Heart right ventricle (tissue), 16 donors: ENCODE measurements at places on chromosomes 2 and 18.

DNA sequence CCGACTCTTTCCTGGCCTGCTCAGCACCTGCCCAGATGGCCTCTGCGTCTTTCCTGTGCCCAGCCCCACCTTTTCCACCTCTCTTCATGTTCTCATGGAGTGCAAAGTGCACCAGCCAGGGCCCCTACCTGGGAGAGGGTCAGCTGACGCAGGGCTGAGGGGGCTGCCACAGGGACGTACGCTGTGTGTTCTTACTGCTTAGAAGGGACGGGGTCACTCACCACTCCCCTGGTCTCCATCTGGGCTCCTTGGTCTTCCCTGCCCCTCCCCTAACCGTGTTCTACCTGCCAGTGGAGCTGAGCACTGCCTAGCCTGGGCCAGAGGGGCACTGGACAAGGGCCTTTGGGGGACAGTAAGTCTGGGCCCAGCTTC is 8.6 kb downstream of the ERFE start:
- DNase-seq: no peak

DNA sequence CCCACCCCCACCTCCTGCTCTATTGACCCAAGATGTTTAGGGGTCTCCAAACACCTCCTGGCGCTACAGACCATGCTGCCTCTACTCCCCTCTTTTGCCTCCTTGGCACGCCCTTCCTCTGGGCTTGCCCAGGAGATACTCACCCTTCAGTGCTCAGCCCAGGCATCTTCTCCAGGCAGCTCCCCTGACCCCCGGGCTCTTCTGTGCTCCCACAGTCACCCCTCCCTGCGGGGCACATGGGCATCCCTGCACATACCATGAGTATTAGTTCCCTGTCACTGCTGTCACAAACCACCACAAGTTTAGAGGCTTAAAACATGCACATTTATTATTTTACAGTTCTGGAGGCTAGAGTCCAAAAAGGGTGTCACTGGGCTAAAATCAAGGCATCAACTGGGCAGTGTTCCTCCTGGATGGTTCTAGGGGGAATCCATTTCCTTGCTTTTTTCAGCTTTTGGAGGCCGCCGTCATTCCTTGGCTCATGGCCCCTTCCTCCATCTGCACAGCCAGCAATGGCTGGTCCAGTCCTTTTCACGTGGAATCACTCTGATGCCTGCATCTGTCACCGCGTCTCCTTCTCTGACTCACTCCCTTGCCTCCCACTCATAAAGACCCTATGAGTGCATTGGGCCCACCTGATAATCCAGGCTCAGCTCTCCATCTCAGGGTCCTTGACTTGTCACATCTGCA is 230.4 kb upstream of the COPS8 start:
- DNase-seq: no peak

DNA sequence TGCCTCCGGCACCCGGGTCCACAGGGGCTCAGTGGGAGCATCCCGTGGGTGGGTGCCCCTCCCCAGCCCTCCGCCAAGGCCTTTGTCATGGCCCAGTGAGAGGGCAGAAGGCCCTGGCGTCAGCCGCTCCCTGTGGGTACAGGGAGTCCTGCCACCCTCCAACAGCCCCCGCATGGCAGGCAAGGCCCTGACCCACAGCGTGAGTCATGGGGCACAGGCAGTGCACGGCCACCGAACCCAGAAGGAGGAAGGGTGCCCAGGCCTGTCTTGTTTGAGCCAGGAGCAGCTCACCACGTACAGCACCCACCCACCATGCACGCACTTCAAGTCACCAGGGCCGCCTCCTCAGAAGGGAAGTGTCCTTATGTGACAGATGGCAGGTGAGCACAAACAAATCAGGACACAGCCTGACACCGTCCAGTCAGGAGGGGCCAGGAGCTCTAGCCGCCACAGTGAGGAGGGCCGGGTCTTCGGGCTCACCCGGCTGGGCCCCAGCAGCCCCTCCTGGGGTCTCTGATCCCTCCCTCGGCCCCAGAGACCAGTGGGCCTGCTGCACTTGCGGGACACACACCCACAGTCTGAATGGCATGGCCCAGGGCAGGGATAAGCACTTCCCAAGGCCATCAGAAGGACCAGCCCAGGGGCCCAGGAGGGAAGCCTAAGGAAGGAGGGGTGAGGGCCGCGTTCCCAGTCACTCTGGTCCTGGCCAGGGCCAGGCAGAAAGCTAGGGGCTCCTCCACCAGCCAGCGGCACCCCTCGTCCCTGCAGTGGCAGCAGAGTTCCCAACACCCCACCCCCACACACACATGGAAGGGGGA is 25.8 kb downstream of the BIN1 start:
- no peak for DNase-seq

- DNase-seq: no peak
Measured at GRCh38 chr2:1944986-1945385, 200.7 kb upstream of the PXDN start.

DNA sequence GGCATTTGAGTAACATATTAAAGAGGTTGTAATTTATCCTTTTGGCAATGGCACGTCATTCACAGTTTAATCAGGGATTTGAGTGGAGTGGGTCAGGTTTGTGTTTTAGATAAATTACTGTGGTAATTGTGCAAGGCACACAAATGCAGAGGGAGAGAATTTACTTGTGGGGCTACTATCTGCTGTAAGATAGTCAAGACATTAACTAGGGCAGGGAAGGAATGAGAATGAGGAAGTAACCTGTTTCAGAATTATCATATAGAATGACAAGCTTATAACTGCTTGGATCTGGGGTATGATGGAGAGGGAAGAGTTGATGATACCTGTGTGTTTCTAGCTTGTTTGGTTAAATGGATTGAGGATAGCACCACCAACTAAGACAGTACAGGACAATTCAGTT is 58.9 kb upstream of the ZSWIM2 start:
- DNase-seq: no peak

- DNase-seq: no peak
Measured at GRCh38 chr18:76618721-76619120, 123.7 kb upstream of the ZNF516 start.

DNA sequence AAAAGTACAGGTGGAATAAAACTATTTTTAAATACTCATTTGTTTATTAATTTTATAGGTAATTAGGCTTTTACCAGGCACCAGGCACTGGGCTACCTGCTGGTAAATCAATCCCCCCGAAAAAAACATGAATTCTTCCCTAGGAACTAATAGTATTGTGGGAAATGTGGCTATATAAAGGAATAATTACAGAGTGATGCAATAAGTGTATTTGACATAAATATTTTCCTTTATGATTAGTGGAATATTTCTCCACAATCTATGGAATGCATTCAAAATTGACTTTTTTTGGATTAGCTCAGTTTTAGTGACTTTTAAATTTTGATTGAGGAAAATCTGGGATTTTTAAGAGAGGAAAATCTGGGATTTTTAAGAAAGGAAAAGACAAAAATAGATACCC is 109.7 kb upstream of the BZW1 start:
- no peak for DNase-seq
